ENCODE measurements at places on chromosomes 1 and 21.

GRCh38 chr1:96521994-96522760 is 199.4 kb upstream of the PTBP2 start:
- DNase-seq, result no peak

GRCh38 chr1:117591252-117591651 is 14.6 kb upstream of the TENT5C start:
- no peak for DNase-seq

DNA sequence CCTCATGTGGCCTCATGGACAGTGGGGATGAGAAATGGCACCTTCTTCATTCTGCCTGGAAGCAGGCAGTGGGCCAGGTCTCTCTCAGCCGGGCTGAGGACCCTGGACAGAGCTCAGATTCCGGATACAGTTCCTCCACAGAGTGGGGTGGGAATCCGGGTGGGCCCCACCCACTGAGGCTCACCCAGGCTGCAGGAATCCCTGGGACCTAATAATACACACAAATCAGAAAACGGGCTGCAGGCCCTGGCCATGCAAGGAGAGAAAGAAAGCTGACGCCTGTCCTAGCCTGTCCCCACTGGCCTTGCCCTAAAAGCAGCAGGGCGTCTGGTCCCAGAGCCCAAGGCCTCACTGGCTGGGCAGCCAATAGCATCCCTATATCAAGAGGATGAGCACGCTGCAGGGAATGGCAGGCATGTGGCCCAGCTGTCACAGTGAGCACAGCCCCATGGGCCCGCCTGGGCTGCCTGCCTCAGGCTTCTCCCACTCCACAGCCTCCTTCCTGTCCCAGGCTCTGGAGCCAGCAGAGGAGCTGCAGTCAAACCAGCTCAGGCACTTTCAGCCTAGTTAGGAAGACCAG is 25.3 kb downstream of the ACTA1 start:
- DNase-seq, result no peak

GRCh38 chr1:222529916-222530315 is 18.0 kb downstream of the HHIPL2 start:
- DNase-seq, result no peak

GRCh38 chr1:29736582-29737188 is 500.4 kb downstream of the PTPRU start:
- DNase-seq, result no peak

- no peak for DNase-seq
Measured at GRCh38 chr1:178774263-178774662, 49.2 kb downstream of the RALGPS2 start.

DNA sequence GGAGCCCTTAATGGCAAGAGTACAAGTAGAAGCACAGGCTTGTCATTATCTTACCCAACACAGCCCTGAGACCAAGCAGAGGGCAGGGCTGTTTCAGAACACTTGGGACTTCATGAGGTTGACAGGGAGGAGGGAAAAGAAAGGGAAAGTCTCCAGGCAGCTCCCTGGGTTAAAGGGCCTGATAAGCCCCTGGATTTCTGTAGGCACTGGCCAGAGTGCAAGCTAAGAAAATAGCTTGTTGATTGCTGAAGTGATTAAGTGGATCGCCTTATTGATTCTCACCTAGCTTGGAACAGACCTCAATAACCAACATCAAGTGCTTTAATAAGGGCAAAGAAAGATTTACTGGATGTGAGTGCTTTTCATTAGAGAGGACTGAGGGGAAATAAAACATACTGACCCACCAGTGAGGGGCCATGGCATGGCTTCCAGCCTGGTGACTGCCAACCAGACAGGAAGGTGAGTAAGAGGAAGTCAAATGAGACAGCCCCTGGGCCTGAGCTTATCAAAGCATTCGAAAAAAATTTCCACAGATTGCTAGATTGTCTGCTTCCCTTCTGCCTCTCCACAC is 121.4 kb upstream of the NFIA start:
- DNase-seq, result no peak

DNA sequence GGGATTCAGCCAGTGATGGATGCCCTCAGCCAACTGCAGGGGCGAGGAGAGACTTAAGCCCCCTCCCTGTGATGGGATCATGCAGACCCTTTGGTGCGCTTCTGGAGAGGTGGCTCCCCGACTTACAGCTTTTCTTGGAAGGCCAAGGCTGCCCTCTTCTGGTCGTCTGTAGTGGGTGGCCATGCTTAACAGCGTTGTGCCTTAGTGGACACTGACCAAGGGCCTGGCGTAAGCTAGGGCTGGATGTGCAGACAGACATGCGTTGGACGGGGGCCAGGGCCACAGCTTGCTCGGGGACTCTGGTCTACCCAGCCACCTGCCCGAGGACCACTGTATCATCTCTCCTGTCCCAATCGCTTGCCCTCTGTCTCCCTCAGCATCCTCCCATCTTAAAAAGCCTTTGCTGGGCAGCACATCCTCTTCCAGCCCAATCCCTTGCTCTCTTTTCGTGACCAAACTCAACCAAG is 5.5 kb downstream of the AZIN2 start:
- peak; percentile 38 for DNase-seq

- no peak for DNase-seq
Measured at GRCh38 chr1:41032147-41032546, 10.6 kb upstream of the SLFNL1 start.

- no peak for DNase-seq
Measured at GRCh38 chr1:180662709-180663108, 30.9 kb downstream of the XPR1 start.

DNA sequence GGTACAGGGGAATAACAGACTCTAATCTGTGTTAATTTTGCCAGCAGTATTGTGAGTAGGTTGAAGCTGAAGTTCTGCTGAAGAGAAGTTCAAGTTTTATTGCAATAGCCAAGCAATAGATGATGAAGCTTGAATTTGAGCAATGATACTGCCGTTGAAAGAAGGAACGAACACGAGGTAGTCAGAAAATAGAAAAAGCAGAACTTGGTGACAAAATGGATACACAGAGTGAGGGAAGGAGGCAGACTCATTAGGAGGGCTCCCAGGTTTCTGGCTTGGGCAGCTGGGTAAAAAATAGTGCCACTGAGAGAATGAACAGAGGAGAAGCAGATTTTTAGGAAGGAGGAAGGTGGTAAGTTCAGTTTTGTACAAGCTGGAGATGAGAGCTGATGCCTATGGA is 22.3 kb upstream of the AGO1 start:
- DNase-seq, result no peak

- no peak for DNase-seq
Measured at GRCh38 chr1:100835866-100836842, 58.5 kb downstream of the EXTL2 start.

DNA sequence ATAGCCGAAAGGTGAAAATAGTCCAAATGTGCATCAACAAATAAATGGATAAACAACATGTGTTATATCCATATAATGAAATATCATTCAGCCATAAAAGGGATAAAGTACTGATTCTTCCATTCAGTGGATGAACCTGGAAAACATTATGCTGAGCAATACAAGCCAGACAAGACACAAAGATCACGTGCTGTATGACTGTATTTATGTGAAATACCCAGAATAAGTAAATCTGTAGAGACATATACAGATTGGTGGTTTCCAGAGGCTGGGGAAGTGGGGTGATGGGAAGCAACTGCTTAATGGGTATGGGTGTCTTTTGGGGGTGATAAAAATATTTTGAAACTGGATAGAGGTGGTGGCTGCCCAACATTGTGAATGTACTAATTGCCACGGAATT is 13.3 kb upstream of the GSTM4 start:
- DNase-seq, result peak; percentile 4

- no peak for DNase-seq
Measured at GRCh38 chr1:24862775-24863483, 67.1 kb downstream of the RUNX3 start.

DNA sequence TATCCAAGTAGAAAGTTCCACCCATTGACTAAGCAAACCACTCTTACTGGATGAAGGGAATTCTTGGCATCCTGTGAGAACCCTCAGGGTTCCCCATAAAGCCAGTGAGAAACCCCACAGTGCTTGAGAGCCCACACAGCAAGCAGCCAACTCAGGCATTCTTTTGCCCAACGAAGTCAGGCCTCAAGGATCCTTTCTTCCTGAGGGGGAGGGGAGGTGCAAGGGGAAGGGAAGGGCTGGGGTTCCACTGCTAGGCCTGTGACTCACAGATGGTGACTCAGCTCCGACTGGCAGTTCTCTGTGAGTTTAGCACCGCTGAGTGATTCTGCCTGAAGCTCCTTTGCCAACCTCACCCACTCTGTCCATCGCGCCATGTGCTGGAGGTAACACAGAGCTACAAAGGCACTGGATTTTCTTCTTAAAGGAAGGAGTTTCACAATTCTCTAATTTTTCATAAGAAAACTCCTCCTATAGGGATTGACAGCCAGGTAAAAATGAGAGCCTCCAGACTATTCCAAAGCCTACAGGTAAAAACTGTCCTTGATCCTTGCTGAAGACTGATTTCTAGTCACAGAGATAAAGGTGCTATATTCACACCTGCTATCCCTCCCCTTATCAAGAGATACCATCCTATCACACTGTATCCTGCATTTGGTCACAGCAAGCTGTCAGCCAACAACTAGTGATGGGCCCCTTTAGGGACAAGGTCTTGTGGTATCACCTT is 4.8 kb downstream of the ENO1 start:
- peak; percentile 88 for DNase-seq

GRCh38 chr1:222394224-222394623 is 153.7 kb downstream of the HHIPL2 start:
- no peak for DNase-seq

- DNase-seq, result no peak
Measured at GRCh38 chr1:163844459-163844858, 522.7 kb downstream of the NUF2 start.

GRCh38 chr1:101408212-101409042 is 171.6 kb downstream of the S1PR1 start:
- no peak for DNase-seq

DNA sequence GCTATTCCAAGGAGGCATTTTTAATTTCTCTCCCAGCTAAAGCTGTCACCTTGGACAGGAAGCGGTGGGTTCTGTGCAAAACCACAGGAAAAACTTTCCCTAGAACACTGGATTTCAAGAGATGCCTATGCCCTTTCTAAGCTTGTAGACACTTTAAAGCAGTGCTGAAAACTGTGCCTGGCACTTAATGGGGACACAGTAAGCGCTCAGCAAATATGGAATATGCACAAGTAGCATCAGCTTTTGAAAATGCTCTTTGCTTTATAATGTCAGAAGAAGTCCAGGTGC is 50.9 kb upstream of the TARBP1 start:
- DNase-seq, result no peak

GRCh38 chr1:2247760-2248126 is 19.6 kb downstream of the SKI start:
- DNase-seq, result no peak

- DNase-seq, result no peak
Measured at GRCh38 chr1:159428536-159428935, 3.5 kb upstream of the OR10J4 start.

DNA sequence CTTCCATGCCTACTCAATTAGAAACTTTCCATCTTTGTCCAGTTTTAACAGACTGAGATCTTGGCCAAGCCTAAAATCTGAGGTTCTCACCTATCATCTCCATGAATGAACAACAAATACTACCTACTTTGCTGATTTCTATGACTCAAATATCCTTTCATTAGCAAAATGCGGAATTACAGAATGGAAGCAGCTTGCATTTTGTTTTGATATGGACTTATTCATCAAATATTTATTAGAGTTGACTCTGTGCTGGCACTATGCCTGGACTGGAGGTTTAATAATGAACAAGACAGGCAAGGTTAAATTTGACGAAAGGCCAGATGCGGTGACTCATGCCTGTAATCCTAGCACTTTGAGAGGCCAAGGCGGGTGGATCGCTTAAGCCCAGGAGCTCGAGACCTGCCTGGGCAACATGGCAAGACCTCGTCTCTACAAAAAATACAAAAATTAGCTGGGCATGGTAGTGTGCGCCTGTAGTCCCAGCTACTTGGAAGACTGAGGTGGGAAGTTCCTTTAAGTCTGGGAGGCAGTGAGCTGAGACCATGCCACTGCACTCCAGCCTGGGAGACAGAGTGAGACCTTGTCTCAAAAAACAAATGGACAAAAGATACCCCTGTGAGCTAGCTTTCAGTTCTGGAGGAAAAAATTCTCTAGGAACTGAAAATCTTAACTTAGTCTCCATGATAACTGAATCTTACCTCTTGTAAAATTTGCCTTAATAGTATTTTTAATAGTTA is 29.4 kb upstream of the SOD1 start:
- DNase-seq, result no peak

GRCh38 chr21:15327637-15328265 is 263.0 kb upstream of the NRIP1 start:
- DNase-seq, result no peak

GRCh38 chr21:37071561-37072273 is 1.2 kb downstream of the PIGP start:
- no peak for DNase-seq

GRCh38 chr1:204431310-204432184 is 19.9 kb upstream of the PPP1R15B start:
- peak; percentile 76 for DNase-seq

DNA sequence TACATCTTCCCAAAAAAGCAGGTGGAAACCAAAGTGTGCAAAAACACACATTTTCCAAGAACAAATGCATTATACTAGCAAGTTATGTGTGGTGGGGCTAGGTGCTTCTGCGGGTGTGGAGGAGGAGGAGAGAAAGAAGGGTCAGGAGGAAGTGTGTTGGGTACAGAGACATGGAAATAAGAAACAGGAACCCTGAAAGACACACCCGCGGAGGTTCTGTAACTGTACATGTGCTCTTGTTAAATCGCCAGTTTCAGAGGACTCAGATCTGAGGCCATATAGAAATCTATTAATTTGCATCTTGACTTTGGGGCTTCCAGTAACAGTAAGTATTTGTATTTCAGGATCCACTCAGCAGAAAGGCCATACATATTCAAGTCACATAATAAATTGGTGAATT is 30.9 kb downstream of the ERG start:
- DNase-seq, result no peak

GRCh38 chr1:49854741-49855140 is 169.0 kb downstream of the AGBL4 start:
- no peak for DNase-seq

GRCh38 chr1:109837852-109838570 is 72.6 kb upstream of the CSF1 start:
- no peak for DNase-seq

- no peak for DNase-seq
Measured at GRCh38 chr1:8203056-8203455, 114.9 kb upstream of the SLC45A1 start.

- no peak for DNase-seq
Measured at GRCh38 chr1:21886486-21887215, 50.5 kb downstream of the HSPG2 start.

GRCh38 chr1:1906185-1907097 is 8.6 kb upstream of the CALML6 start:
- peak; percentile 84 for DNase-seq

- DNase-seq, result no peak
Measured at GRCh38 chr1:3323021-3323795, 131.3 kb upstream of the ARHGEF16 start.

DNA sequence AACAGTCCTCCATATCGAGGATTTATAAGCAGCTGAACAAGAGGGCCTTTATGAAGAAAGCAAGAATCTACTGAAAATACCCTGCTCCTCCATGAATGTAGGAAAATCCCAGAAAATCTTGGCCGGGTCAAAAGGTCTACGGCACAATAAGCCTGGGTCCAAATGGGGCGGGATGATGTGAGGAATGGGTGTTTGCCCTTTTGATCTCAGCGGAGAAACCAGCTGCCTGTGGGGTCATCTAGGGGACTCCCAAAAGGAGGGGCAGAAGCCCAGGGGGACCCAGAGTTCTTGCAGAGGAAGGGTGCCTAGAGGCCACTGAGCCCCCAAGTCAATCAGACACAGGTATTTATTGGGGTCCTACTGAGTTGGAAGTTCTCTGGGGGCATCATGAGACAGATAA is 11.4 kb upstream of the PIGR start:
- DNase-seq, result no peak

GRCh38 chr1:155007251-155007828 is 4.7 kb downstream of the ZBTB7B start:
- no peak for DNase-seq

Measured in CD4-positive, alpha-beta T cell (primary cell).